ENCODE measurements at places on chromosomes 16 and 17. TPM values are rescaled to one million over a fixed set of nuclear protein-coding genes. Genes with fewer than 3 reads are reported as not detected.

C16orf96 gene
- not detected for total RNA-seq

NPIPB6 gene
- not detected for total RNA-seq

CCDC78 gene
- total RNA-seq: 0.26 TPM

NME4 gene
- total RNA-seq: 62.7 TPM

KRTAP4-9 gene
- not detected for total RNA-seq

CCL16 gene
- not detected for total RNA-seq

CLEC18A gene
- total RNA-seq: not detected

SMIM36 gene
- not detected for total RNA-seq

CCDC137 gene
- total RNA-seq: 41.2 TPM

LRRC46 gene
- total RNA-seq: not detected

SLC2A4 gene
- 0.32 TPM for total RNA-seq

VAT1L gene
- total RNA-seq: 0.24 TPM

EME1 gene
- 24.1 TPM for total RNA-seq

ICAM2 gene
- total RNA-seq: not detected

C17orf58 gene
- total RNA-seq: 20.0 TPM

DECR2 gene
- 5.8 TPM for total RNA-seq

ALOX15B gene
- total RNA-seq: not detected

ZSCAN10 gene
- not detected for total RNA-seq

PRSS36 gene
- total RNA-seq: 0.38 TPM

CD7 gene
- total RNA-seq: not detected

CARD14 gene
- total RNA-seq: not detected

NOXO1 gene
- total RNA-seq: not detected

TBC1D3C gene
- not detected for total RNA-seq

BEAN1 gene
- not detected for total RNA-seq

DYNLRB2 gene
- not detected for total RNA-seq

KRTAP9-4 gene
- total RNA-seq: not detected

ARHGAP27 gene
- 0.53 TPM for total RNA-seq

GSDMA gene
- total RNA-seq: not detected

MARVELD3 gene
- not detected for total RNA-seq

SOX9 gene
- 4.0 TPM for total RNA-seq

TSPAN10 gene
- 0.47 TPM for total RNA-seq

Data from SJSA1 (cell line).